MV-4-11 (cell line): ENCODE measurements at places on chromosomes 2 and 18.

GRCh38 chr18:49566985-49567384 is 5.1 kb downstream of the LIPG start:
- no peak for DNase-seq

GRCh38 chr2:3313781-3314375 is 63.7 kb downstream of the EIPR1 start:
- DNase-seq: no peak

- DNase-seq: no peak
These were observed 35.2 kb downstream of the E2F6 start for GRCh38 chr2:11430729-11431128.

DNA sequence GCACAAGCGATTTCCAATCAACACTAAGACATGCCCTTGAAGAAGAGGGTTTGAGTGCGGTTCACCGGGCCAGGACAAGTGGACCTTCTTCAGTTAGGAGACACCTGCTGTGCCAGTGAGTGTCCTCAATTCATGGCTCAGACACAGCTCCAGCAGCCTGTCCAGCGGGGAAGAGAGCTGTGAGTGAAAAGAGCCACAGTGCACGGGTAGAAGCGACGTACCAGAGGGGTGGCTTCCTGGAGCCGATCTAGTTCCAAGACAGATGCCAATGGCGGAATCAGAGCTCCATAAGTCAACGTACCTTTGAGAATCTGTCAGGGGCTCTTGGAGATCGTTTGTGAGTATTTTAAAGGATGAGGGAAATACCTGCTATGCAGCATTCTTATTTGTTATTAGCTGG is 119.9 kb upstream of the SALL3 start:
- DNase-seq: no peak

- DNase-seq: no peak
These were observed 104.7 kb downstream of the NRP2 start for GRCh38 chr2:205786976-205787375.

- peak; percentile 67 for DNase-seq
These were observed 1362.7 kb upstream of the CHAC2 start for GRCh38 chr2:52404866-52405265.

GRCh38 chr18:9209279-9209678 is 72.7 kb downstream of the ANKRD12 start:
- peak; percentile 36 for DNase-seq

GRCh38 chr2:62545261-62545660 is 39.3 kb upstream of the TMEM17 start:
- no peak for DNase-seq

DNA sequence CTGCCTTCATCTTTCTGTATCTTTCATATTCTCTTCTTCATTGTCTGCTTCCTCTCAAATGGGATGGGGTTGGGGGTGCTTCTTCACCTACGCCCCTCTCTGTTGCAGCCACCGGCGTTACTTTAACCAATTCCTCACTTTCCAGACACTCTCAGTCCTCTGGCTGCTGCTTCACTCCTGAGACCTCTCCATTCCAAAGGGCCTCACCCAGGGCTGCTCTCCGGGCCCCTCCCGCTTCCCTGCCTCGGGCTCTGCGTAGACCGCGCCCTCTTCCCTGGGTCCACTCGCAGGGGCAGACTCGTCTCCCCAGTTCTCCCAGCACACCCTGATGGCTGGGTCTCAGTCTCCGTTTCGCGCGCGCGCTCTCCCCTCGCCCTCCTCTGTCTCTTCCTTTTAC is 926 bp downstream of the SERPINB8 start:
- no peak for DNase-seq

GRCh38 chr2:229163893-229164292 is 107.2 kb downstream of the PID1 start:
- no peak for DNase-seq

GRCh38 chr18:35178260-35178659 is 62.6 kb upstream of the ZNF397 start:
- DNase-seq: peak; percentile 70

DNA sequence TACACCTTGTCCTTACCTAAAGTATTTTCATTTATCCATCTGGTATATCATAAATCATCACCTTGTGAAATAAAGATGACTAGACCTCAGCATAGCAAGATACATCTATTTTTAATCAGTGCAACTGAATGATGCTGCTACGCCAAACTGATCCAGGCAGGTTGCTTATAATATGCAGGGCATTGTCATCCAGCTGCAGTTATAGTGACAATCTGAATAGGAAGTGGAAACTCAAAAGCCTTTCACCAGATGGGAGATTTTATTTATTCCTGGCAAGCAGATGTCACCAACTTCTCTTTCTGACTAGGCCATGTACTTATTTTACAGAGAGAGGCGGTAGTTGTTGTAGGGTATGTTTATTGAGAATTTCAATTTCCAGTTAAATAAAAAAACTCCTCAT is 747.3 kb downstream of the ADCYAP1 start:
- DNase-seq: peak; percentile 72

DNA sequence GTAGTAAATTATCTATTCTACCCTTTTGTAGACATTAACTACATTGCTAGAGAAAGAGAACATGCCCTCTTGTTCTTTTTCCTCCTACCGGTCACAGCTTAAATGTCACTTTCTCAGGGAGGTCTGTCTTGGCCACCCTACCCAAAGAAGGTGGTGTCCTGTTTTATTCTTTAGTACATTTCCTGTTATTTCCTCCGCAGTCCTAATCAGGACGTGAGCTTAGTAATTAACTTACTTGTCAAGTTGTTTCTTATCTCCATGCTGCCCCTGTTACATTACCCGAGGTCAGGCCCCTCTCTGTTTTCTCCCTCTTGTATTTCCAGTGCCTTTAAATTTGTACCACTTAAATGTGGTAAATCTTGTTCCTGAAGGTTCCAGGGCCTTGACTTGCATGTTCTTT is 73.7 kb upstream of the RMDN2 start:
- DNase-seq: no peak

DNA sequence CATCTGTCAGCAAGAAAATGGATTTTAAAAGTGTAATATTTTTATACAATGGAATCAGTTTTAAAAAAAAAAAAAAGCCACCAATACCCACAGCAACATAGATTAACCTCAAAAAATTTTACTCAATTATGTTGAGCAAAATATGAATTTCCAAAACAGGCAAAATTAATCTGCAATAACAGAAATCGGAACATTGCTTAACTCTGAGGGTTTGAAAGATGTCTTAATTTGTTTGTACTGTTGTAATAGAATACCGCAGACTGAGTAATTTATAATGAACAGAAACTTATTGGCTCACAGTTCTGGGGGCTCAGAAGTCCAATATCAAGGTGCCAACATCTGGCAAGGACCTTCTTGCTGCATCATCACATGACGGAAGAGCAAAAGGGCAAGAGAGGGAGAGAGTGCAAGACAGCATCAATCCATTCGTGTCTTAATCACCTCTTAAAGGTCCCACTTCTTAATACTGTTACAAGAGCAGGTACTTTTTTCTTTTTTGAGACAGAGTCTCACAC is 31.8 kb upstream of the TNFAIP6 start:
- no peak for DNase-seq

- peak; percentile 68 for DNase-seq
These were observed 116.8 kb downstream of the CTAGE1 start for GRCh38 chr18:22300665-22301636.

- DNase-seq: no peak
These were observed 376.6 kb upstream of the TRIB2 start for GRCh38 chr2:12340164-12340563.

DNA sequence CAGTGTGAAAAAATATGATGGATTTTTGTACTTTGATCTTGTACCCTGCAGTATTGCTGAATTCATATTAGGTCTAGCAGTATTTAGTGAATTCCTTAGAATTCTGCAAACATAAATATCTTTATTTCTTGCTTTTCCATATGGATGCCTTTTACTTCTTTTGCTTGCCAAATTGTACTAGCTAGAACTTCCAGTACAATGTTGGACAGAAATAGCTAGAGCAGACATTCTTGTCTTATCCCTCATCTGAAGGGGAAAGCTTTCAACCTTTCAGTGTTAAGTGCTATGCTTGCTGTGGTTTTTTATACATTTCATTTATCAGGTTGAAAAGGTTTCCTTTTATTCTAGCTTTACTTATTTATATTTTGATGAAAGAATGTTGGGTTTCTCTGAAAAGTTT is 1321.9 kb upstream of the CHAC2 start:
- no peak for DNase-seq

- no peak for DNase-seq
These were observed 58.1 kb upstream of the ERBB4 start for GRCh38 chr2:212596688-212597087.

GRCh38 chr2:133787207-133787606 is 218.9 kb upstream of the NCKAP5 start:
- no peak for DNase-seq

DNA sequence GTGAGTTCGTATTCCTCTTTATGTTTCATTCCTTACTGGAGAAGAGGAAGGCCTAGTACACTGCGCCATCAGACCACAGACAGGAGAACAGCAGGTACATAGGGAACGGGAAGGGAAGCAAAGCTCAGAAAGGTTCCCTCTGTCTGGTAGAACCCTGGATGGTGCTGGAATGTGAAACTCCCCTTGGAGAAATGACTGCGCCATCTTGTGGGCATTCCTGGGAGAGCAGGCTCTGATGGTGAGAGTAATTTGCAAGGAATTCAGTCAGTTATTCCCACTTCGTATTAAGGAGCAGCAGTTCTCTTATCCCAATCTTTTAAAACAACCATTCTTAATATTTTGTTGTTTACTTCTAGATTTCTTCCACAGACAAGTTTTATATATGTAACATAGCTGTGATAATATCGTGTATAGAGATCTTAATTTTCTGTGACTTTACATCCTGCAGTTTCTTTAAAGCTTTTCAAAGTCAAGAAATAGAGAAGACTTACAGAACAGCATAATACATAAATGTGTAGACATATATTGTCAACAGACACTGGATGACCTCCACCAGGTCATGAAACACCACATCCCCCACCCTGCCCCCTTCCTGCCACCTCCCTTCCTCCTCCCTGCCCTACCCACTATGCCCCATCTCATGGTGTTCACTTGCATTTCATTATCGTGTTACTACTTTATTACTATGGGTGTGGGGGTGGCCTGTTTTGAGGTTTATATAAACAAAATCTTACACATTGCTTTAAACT is 83.9 kb downstream of the ARHGEF4 start:
- DNase-seq: no peak

DNA sequence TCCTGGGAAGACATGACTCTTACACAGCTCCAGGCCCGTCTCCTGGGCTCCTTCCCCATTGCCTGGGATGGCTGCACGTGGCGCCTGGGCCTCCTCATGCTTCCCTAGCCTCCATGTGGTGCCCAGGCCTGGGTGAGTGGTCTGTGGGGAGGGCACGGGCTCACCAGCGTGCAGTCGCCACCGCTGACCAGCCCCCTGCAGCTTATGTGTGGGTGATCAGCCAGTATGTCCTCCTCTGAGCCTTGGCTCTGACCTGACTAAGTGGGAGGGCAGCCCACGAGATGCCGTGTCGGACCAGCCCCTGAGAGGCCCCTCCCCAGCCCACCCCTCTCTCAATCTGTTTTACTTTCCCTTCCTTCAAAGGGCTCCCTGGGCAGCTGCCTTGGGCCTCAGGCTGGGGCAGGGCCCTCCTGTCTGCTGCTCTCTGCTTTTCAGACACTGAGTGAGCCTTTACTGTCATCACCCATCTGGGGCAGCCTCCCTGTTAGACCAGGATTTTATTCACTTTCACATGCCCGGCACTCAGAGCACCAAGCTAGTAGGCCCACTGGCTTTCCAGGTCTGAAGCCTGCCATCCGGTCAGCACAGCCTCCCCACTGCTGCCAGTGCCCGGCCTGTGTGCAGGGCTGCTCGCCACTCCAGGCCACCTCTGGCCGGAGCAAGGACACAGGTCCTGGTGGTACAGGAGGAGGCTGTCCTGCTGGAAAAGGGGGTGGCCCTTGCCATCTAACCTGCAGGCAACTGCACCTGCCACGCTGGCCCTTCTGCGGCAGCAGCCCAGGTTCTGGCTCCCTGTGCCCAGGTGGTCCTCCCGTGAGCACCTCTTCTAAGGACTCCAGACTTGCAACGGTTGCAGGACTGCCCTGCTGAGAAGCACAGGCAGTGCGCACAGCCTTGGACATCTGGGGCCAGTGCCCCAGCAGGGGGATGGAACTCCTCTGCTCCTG is 84.9 kb upstream of the HPCAL1 start:
- DNase-seq: no peak

DNA sequence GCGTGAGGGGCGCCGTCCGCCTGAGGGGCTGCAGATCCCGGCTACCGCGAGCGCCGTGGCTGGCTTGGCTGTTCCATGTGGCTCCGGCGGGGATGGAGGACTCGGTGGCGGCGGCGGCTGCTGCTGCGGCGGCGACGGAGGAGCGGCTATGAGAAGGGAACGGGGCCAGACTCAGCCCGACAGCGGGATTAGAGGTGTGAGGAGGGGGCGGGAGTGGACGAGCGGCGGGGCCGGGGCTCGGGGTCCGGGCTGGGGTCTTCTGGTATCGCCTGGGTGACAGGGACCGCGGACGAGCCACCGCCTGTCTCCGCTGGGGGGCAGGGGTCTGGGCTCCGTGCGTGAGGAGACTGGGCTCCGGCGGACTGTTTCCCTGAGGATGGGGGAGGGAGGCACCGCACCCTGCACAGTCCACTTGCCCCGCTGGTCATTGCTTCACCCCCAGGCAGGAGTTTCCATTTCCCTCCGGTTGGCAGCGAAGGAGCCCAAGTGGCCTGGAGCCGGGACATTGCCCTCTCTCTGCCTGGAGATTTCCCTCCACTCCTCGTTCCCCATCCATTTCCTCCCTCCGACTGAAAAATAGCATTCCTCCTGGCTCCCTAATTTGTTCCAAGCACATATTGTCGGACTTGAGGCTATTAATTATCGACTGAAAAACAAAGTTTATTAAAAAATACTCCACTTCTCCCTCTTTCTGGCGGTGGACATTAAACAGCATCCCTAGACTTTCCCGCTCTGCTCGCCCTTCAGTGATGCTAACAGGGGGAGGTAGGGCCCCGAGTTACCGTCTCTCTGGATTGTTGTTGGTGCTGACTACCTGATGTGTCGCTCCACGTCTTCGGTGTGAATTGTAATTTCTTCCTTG is 577 bp downstream of the EHBP1 start:
- peak; percentile 7 for DNase-seq

GRCh38 chr18:49446481-49446880 is 14.0 kb downstream of the DYM start:
- no peak for DNase-seq

DNA sequence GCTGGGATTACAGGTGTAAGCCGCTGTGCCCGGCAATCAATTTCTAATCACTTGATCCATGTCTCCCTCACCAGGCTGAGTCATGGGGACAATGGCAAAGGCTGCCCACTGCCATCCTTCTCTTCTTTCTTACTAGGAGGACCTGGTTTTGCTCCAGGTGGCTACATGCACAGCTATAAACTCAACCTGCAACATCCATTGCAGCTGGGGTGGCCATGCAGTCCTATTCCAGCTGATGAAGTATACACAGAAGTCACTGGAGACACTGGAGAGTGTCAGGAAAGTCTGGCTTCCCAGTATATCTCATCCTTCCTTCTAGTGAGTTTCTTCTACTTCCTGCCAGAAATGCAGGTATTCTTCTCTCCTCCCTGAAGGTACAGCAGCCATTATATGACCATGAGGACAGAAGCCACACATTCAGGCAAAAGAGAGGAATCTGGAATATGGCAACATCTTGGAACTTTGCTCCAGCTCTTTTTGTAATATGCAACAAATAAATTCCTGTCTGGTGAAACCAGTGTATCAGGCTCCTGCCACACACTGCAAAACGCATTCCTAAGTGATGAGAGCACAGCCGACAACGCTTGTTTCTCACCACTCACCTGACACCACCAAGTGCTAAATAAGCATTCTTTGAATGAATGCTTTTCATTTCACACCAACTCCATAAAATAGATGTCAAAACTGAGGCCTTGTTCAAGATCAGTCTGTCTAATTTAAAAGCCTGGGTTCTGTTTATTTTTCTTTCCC is 32.3 kb downstream of the SCTR start:
- DNase-seq: no peak
